Activated naive CD4-positive, alpha-beta T cell (primary cell): ENCODE measurements at places on chromosomes 6 and 20.

- no peak for DNase-seq
Measured at GRCh38 chr20:1207293-1207878, 4.1 kb downstream of the C20orf202 start.

- DNase-seq: no peak
Measured at GRCh38 chr6:34544776-34545471, 11.2 kb downstream of the SPDEF start.

- DNase-seq: no peak
Measured at GRCh38 chr20:48574383-48574782, 253.4 kb downstream of the PREX1 start.

- peak; percentile 44 for DNase-seq
Measured at GRCh38 chr20:45311589-45312211, 3.6 kb upstream of the MATN4 start.

DNA sequence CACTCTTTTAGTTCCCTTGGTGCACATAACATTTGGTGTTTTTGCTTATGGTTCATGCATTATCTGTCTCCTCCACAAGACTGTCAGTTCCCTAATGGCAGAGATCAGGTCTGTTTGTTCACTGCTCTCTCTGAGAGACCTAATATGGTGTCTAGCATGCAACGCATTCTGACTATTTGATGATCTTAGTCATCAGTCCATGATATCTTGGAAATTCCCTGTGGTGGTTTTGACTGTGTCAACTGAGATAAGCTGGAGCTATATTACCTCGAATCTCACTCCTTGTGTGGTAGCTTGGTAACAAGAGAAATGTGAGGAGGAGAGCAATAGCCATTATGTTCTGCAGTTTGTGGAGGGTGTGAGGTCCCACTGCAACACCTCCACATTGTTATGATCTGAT, 229.8 kb downstream of the FRK start:
- DNase-seq: no peak
